ENCODE measurements at places on chromosomes 7 and 10.
A peak's percentile ranks its signal among the peaks of the same experiment; 100 is the strongest.

DNA sequence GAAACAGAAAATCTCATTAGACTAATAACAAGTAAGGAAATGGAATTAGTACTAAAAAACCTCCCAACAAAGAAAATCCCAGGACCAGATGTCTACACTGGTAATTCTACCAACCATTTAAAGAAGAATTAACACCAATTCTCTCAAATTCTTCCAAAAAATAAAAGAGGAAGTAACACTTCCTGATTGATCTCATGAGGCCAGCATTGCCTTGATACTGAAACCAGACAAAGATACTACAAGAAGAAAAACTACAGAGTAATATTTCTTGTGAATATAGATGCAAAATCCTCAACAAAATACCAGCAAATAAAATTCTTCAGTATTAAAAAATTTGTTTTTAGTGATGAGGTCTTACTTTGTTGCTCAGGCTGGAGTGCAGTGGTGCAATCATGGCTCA is 21.3 kb downstream of the GCK start:
- DNase-seq = no peak

DNA sequence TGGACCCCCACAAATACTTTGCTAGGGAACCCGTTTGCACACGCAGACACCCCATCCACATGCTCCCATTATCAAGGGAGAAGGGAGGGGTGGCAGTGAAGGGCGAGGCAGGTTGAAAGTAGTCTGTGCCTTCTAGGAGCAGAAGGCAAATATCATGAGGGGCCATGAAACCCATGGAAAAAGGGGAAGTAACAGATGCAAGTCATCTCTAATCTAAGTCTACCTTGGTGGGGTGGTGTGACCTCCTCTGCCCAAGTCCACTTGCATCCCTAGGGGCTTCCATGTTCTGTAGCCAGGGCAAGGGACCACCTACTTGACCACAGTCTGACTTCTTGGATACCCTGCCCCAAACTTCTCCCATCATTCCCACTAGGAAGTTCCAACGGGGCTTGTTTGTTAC is 5.5 kb downstream of the GIMAP6 start:
- DNase-seq = no peak

DNA sequence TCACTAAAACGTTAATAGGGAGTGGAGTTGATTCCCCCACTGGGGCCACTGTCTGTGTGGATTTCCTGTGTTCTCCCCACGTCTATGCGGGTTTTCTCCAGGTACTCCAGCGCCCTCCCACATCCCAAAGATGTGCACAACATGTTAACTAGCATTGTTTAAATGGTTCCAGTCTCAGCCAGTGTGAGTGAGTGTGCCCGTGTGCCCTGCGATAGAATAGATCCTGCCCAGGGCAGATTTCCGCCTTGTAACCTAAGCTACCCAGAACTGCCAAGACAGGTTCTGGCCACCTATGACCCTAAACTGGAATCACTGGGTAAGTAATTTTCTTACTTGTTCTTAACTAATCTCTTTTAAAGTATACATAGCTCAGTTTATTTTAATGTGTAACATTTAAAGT is 58.5 kb downstream of the CCDC6 start:
- no peak for DNase-seq

DNA sequence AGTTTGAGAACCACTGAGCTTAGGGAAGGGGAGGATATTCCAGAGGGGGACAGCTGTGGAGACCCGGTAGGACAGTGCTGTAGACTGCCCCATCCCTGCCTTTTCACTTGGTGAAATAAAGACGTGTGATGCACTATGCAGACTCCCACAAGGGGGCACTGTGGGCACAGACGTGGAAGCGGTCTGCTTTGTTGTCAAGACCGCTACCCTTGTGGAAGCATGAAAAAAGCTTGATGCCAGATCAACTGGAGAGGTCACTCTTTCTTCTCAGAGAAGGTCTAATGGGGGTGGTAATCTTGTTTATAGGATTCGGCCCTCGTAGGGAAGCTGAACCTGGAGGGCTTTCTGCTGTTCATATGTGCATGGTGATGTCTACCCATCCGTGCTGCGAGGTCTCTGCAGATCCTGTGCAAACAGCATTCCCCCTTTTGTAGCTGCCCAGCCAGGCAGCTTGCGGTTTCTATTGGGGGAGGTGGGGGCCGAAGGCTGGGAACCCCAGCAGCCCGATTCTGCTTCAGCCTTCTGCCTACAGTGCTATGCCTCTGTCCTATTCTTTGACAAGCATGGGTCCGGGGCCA is 13.7 kb downstream of the RPS24 start:
- peak; percentile 85 for DNase-seq

- DNase-seq = no peak
These were observed 159.8 kb downstream of the PHF14 start for GRCh38 chr7:11133436-11133959.

- DNase-seq = no peak
These were observed 181.3 kb downstream of the CDK14 start for GRCh38 chr7:90777465-90777864.

GRCh38 chr10:74888962-74889661 is 62.7 kb downstream of the KAT6B start:
- no peak for DNase-seq

- DNase-seq = no peak
These were observed 148.8 kb downstream of the NRBF2 start for GRCh38 chr10:63281967-63282366.

GRCh38 chr10:122188706-122189105 is 82.4 kb upstream of the BTBD16 start:
- DNase-seq = no peak

DNA sequence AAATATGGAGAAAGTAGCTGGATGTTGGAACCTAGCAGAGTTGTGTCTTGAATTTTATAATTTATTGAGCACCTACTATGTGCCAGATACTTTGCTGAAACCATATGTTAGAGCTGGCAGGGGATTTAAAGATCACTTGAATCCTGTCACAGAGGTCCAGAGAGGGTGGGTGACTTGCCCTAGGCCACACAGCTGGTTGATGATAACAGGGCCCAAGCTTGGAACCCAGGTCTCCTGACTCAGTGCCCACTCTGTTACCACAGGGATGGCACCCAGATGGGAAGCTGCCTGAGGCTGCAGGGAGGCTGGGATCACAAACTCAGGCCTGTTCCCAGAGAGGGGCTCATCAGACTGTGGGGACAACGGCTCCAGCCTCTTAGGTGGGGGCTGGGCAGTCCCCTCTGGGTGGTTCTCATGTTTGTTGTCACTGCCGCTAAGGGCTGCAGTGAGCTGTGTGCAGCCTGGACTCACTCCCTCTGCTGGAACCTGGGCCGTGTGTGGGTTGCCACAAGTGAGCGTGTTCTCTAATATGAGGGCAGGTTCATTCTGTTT is 18.6 kb downstream of the GOLGA7B start:
- no peak for DNase-seq

- DNase-seq = no peak
These were observed 46.1 kb downstream of the EPHB4 start for GRCh38 chr7:100781255-100781654.

DNA sequence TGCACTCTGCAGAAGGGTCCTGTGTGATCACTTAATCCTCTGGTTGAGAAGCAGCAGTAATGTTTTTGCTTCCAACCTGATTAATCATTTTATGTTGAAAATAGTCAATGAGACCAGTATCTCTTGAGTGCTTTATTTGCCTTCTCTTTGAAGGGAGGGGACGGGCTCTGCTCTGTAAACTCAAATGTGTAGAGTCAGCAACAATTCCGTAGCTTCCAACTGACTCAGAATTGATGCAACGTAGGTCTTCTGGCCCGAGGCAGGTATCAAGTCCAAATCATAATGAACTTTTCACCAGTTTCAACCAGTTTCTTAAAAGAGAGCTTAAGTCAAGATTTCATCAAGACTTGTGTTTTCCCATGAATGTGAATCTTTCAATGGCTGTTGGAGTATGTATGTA is 26.3 kb downstream of the GUSB start:
- DNase-seq = no peak

DNA sequence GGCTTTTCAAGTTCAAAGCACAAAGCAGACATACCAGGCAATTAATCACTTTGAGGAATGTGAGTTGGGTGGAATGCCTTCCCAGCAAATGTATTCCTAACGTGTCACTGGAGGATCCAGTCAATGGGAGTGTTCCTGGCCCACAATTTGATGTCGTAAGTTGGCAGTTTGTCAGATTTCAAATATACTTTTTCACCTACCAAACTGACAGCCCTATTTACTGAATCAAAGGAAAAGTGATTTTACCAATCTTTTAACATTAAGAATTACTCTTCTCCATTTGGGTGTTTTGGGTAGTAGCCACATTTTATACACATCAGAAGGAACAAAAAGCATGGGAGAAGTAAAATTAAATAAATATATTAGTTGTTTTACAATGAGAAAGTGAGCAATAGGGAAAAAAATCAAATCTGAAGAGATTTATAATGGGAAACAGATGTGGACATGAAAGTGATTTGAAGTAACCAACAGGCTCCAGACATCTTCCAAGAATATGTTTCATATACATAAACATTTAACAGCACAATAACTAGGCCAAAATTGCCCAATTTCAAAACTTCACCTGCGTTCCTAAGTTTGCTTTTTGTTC is 222.9 kb downstream of the MTERF1 start:
- no peak for DNase-seq

GRCh38 chr7:106128836-106129235 is 16.7 kb upstream of the SYPL1 start:
- DNase-seq = no peak

- DNase-seq = no peak
These were observed 169.1 kb downstream of the PTEN start for GRCh38 chr10:88032566-88032965.

DNA sequence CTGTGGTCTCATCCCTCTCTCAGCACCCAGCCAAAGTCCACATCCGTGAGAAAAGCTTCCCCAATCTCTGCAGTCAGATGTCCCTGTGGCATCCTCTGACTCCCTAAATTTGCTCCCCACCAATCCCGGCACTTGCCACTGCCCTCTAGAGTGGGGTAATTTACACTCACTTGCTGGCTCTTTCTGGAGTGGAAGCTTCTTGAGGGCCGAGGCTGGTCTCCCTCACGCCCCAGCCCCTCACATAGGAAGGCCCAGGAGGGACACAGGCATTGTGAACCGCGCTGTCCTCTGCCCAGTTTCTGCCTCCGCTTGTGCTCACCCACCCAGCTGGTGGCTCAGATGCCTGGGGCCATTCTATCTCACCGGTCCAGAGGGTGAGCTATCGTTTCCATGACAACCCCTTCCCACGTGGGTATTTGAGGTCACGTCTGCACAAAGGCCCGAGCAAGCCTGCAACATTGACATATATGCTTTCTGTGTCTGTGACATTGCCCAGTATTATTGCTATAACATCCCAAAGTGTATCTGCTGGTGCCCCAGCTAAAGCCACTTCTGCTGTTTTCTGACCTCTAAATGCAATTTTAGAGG is 97.3 kb upstream of the CTBP2 start:
- no peak for DNase-seq

- no peak for DNase-seq
These were observed 35.7 kb downstream of the ZNF92 start for GRCh38 chr7:65409363-65409762.

- DNase-seq = no peak
These were observed 37.2 kb downstream of the KAT6B start for GRCh38 chr10:74863551-74863950.

DNA sequence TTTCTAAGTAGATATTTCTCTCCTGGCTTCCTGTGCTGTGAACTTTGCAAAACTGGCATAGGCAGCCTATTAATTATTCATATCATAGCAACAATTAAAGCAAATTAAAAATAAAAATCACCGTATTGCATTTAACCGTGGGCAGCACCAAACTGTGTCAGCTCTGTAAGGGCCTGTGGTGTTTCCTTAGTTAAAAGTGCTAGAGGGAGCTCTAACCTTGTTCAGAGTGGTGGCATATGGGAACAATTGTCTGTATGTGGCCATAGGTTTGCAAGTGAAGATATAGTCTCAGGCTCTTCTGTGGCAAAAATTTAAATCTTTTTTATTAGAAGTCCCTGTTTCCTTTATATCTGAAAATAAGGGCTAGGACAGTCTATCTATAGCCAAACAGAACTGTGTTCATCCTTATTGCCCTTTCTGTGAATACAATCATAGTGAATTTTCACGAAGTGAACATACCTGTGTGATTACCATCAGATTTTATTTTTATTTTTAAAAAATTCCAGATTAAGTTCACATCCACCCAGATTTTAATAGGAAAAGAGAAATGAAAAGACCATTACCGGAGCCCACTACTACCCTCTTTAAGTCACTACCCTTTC is 92.6 kb downstream of the POLL start:
- no peak for DNase-seq

DNA sequence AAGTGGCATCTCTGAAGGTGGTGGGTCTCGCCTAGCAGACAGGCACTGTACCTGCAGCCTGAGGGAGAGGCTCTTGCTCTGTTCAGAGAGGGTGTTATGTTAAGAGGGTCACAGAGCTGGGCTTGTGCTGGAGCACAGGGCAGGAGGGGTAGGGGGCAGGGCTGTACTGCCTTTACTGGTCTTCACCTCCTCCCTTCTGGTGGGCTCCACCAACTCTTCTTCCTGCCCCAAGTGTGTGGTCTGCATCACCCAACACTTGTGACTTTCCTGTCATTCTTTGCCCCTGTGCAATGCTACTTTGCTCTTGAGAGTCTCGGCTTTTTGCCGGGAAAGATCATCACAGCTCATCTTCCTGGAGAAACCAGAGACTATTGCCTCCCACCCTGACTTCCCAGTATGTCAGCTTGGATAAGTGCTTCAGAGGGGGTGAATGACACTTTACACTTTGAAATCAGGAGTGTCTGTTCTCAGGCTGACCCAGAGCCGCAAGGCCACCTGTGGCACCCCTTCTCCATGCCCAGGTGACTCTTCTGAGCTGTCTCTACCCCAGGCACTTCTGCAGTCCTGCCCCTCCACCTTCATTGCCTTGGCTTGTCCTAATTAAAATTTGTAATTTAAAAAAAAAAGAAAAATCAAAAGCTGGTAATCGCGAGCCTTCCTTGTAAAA is 38.4 kb upstream of the IKZF1 start:
- no peak for DNase-seq

- DNase-seq = no peak
These were observed 61.0 kb upstream of the RNF32 start for GRCh38 chr7:156579566-156579965.

DNA sequence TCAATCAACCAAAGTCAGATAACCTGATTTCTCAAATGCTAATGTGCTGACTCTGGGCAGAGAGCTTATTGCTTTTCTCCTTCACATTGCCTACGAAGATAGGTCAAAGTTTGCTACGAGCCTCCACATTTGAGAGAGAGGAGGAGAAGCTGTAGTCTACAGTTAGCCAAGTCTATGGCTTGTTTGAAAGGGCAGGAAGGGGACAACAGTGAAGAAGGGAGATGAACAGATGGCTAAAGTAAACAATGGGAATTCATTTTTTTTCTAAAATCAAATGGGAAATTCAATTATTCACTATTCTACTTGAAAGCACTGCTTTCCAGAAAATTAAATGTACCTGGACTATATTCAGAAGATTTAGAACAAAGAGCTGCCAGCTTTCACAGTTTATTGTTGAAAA is 126.7 kb upstream of the C1QL3 start:
- no peak for DNase-seq

- no peak for DNase-seq
These were observed 12.6 kb upstream of the DYNC2I1 start for GRCh38 chr7:158843771-158844170.

All from stimulated activated CD4-positive, alpha-beta T cell treated with anti-CD3 and anti-CD28 coated beads, Interleukin-2, amount 100 ng/mL, for 48 hours (primary cell).